ENCODE measurements at places on chromosomes 12 and 14.

DNA sequence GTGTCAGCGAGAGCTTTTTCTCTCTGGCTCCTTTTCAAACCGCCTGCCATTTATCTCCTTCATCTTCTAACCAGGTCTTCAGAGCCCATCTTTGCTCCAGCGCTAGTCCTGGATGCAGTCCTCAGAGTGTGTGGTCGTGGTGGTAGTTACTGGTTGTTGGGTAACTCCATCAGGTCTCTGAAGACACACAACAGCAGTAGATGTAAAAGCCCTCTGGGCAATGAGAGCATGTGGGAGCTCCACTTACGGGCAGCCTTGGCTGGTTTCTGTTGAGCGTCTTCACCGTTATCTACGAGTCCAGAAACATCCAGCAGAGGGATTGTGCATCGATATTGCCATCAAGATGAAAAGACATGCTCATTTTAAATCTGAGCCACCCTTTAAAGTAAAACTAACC lies 61.2 kb downstream of the FBXL14 start:
- DNase-seq, result peak; percentile 54

DNA sequence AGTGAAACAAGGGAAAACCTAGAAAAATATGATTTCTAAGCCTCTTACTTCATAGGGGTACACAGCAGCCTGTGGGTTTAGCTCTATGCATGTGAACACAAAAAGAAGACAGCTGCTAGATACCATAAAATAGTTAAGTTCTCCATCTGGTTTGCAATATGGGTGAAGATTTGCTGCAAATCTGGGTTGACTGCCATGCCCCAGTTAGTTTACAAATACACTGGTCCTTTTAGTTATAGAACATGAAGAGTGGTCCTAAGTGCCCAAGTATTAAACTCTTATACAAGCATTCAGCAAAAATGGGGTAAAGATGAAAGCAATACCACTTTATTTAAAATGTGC lies 176.1 kb downstream of the AEBP2 start:
- no peak for DNase-seq

GRCh38 chr12:18718462-18718861 lies 19.4 kb downstream of the PLCZ1 start:
- DNase-seq, result no peak

DNA sequence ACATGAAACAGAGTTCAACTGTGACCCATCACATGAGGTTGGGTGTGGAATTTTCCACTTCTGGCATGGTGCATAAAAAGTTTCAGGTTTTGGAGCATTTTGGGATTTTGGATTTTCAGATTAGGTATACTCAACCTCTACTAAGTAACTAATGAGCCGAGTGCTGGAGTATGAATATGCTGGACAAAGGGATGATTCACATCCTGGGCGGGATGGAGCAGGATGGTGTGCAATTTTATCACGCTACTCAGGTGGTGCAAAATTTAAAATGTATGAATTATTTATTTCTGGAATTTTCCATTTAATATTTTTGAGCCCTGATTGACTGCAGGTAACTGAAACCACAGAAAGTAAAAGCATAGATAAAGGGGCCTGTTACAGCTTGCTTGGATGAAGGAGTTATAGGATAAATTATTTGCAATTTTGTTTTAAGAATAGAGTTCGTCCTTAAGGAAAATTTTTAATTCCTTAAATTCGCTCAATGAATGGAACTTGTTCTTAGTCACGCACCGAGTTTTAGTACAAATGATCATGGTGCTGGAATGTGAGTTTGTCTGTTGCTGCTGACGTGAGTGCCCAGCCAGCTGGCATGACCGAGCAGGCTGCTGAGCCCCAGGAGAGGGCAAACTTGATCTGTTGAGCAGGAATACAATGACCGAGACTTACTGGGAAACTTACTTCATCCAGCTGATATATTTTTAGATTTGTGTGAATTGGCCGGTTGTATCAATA lies 176.3 kb downstream of the ESR2 start:
- DNase-seq, result peak; percentile 34

DNA sequence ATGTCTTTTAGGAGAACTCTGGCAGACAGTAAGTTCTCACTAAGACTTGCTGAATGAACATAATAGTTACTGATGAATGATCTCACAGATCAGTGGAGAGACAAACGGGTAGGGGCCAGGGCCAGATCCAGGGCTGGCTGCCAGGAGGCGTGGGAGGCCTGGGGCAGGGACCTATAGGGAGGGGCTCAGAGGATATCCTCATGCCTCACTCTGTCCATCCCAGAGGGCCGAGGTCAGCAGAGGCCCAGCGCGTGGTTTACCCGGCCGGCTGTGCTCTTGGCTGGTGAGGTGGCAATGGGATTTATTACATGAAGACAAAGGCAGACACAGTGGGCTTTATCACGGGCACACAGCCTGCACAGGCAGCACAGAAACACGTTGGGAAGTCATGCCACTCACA lies 85.4 kb downstream of the CHGA start:
- peak; percentile 47 for DNase-seq

DNA sequence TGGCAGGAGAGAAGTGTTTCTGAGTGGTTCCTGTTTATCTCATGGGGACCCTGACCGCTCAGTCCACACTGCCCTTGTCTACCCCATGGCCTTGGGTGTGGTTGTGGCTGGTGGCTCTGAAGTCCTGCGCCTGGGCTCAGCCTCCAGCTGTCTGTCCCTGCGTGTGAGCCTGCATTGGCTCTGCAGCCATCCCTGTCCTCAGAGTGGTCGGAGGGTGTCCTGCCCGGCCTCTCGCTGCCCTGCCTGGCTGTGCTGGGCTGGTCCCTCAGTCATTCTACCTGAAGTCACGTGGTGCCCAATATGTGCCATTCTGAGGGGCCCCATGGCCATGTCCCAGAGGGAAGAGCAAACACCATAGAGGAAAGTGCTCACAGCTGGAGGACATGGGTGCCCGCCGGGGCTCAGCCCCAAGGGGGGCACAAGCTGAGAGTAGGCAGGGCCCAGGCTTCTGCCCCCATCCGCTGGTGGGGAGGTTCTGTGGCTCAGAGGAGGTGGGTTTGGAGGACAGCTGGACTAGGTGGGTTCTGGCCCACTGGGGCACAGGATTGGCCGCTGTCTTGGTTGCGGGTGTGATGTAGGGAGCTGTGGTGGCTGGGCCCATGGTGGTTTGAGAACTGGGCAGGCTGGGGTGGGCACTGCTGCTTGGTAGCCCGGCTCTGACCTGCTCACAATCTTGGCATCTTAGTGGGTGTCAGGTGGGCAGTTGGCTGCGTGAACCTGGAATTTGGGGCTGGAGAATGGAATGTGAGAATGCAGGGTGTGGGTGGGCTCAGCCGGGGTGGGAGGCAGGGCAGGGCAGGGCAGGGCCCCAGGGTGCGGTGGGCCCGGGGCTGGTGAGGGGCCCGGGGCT lies 11.6 kb downstream of the TEDC1 start:
- no peak for DNase-seq

GRCh38 chr12:127886827-127887226 lies 380.1 kb upstream of the TMEM132C start:
- DNase-seq, result no peak

DNA sequence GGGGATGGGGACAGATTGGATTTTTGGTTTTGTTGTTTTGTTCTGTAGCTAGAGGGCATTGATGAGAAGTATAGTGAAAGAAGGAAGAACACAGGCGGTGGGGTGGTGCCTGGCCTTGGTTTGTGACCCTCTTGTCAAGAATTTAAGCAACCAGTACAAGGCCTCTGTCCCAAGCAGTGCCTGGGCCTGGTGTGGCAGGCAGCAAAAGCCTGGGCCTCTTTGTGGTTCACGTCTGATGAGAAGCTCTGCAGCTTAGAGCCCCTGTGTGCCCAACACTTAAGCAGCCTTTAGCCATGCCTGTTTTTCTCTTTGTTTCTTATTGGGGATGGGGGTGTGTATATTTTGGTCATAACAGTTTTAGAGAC lies 98.0 kb downstream of the PPP2R5C start:
- no peak for DNase-seq

DNA sequence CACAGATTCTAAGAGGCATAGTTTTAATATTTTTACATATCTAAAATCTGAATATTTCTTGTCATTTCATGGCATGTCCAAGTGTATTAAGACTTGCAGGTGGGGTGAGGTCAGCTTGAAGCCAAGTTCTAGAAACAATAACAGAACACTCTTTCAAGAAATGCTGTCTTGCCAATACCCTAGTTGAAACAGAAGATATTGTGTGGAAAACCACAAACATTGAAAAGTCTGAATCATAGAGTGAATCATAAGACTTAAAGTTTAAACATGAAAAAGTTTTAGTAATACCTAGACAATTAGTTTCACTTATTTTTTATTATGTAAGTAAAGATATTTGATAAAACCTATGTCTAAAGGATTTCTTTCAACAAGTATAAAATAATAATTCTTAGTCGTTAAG lies 191.5 kb upstream of the CAND1 start:
- DNase-seq, result no peak

DNA sequence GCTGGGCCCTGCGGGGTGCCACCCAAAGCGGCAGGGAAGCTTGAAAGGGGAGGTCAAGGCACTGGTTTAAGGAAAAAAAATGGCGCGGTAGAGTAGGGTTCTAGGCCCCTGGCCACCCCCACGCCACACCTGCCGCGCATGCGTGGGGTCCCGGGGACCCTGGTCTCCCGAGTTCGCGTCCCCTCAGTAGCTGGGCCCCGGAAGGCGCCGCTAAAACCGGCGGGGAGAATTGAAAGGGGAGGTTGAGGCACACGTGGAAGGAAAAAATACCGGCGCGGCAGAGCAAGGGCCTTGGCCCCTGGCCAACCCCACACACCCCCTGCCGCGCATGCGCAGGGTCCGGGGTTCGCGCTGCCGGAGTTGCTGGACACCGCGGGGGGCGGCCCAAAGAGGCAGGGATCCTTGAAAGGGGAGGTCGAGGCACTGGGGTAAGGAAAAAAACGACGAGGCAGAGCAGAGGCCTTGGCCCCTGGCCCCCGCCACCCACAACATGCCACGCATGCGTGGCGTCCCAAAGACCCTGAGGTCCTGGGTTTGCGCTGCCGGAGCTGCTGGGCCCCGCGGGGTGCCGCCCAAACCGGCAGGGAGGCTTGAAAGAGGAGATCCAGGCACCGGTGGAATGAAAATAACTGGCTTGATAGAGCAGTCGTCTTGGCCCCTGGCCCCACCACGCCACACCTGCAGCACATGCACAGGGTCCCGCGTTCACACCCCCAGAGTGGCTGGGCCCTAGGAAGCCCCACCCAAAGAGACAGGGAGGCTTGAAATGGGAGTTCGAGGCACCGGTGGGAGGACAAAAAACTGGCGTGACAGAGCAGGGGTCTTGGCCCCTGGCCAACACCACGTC lies 314.5 kb downstream of the ALG10 start:
- no peak for DNase-seq

- DNase-seq, result no peak
Observed at GRCh38 chr12:90473831-90474230, 481.1 kb downstream of the CCER1 start.

DNA sequence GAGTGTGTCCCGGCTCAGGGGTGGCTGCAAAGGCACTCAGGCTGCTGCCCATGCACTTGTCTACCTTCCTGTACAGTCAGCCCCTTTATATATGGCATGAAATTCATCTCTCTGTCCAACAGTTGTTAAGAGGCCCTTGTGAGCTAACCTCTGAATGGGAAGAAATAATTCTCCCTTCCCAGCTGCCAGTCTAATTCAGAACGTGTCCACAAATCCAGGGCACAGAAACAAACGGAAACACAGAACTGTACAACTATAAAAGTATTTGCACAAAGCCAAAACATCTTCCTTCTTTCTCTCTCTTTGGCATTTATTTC lies 849 bp downstream of the KRT5 start:
- no peak for DNase-seq

GRCh38 chr12:52147964-52148463 lies 43.8 kb downstream of the KRT80 start:
- no peak for DNase-seq

DNA sequence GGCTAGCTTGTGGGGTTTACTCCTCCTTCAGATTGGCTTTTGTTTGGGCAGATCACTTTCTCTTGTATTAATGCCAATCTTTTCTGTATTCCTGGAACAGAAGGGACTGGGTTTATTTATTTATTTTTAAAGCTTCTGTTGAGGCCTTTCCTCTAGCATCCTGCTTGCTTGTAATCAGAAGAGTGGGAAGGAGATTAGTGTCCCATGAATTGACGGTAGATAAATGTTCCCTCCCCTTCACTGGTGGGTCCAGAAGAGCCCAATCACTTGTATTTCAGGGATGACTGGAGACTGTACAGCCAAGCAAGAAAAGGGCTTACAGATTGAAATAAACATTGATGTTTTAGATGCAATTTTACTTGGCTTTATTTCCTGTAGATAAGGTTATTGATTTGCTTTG lies 71.0 kb downstream of the LIN52 start:
- DNase-seq, result no peak

DNA sequence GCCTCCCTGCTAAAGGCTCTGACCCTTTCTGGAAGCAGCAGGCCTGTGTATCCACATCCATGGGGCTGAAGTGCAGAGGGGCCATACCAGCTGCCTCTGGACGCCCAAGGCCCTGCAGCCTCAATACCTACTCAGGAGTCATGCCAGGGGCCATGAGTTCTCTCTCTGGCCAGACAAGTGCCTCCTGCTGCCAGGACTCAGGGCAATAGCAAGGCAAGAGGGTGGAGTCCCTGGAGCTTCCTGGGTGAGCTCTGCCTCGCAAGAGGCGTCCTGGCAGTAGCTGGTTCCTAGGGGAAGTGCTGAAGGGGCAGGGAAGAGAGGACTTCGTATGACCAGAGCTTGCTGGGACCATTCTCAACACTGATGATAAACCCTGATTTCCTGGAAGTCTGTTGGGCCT lies 10.9 kb upstream of the ENDOU start:
- no peak for DNase-seq

DNA sequence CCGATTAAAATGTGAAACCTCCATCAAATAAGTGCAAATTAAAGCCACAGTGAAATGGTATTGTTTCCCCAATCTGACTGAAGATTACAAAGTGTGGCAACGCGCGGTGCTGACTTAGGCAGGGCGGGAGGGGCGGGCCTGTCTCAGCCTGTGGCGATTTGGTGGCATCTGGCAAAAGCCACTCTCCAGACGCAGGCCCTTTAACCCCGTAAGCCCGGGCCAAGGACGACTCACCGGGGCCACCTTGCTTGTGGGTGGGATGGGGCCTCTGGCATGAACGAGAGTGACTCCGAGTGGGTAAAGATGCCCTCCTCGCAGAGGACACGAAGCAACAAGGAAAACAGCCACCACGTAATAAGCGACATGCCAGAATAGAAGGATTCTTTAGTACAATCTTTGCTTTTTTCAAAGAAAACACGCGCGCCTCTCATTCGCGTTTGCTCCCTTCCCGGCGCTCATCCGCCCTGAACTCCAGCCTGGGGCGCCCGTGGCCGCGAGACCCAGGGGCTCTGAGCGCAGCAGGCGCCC lies 815 bp downstream of the DEGS2 start:
- DNase-seq, result no peak

DNA sequence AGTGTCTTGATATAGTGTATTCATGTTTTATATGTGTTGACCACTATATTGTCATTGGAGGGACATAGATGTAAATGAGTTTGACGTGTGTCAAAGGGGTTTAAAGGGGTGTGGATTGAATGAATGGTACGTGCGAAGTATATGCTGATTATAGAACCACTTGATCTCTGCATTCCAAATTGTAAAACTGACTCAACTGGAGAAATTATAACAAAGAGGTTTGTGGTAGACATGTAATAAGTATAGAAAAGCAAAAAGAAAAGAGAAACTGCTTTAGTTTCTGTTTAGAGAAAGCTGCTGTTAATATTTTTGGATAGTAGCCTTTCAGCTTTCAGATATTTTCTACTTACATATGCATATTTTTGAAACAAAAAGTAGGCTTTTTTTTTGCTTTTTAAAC lies 8.9 kb upstream of the MYRFL start:
- no peak for DNase-seq

GRCh38 chr12:76103958-76104357 lies 19.5 kb upstream of the NAP1L1 start:
- no peak for DNase-seq
